ENCODE measurements at places on chromosomes 4 and X.

- no peak for DNase-seq
These were observed 2.2 kb downstream of the BTK start for GRCh38 chrX:101383679-101384205.

GRCh38 chr4:127188847-127189246 is 443.9 kb upstream of the INTU start:
- DNase-seq = no peak

- DNase-seq = no peak
These were observed 213.8 kb upstream of the PACRGL start for GRCh38 chr4:20486433-20486832.

DNA sequence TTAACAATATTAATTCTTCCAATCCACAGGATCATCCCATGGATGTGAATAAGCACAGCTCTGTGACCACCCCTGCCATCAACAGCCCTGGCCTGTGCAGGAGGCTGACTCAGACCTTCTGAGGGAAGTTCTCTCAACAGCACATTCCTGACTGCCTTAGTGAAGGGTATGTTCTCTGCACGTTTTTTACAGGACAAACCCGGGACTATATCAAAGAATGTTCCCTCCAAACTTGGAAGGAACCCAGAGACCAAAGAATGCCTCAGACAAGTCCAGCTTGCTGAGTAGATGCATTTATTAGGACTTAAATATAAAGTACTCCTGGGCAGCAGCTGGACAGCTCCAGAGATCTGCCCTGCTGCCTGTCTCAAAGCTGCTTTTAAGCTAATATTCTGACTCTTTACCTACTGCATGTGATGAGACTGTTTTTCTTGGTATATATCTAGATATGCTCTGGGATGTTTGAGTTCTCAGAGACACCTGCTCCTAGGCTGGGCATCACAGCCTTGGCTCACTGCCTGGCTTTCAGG is 1127.8 kb upstream of the PRKX start:
- DNase-seq = no peak

DNA sequence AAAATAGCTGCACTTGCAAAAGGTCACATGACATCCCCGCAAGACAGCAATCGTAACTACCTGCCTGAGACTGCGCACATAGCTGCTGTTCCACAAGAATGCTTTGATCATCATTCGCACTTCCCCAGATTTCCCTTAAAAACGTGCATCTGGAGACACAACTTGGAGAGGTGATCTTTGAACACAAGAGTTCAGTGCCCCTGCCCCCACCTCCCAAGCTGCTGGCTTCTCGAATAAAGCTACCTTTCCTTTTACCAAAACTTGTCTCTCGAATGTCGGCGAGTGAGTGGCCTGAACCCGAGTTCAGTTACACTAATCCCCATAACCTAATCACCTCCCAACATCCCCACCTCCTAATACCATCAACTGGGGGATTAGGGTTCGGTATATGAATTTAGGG is 14.4 kb upstream of the MRFAP1 start:
- DNase-seq = no peak

DNA sequence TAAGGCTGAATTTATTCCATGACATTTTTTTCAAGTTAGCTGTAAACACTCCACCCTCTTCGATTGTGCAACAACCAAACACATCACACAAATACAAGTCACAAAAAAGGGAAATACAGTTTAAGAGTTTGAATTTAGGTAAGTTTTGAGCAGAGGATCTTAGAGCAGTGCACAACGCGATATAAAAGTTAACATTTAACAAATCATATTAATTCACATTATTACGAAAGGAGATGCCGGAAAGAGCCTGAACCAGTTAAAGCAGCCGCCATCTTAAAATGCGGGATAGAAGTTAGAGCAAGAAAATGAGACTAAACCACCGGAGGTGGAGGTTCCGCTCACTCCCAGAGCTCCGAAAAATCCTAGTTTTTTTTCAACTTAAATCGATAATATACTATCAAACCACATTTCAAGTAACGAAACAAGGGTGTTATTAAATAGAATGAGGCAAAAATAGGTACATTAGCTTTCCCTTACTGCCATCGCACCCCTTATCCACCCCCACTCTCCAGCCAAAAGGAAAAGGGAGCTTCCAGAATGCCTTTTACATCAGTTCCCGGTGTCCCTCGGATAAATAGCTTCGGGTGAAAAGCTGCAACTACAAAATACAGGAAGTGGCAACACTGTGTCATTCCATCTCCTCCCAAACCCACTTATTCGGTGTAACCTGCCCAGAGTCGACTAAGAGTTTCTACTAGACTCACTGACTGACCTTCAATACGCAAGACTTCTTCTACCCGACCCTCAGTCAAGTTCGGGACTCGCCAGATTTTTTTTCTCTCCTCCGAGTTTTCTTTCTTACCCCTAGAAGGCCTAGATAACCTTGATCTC is 1.9 kb downstream of the UBE2D3 start:
- peak; percentile 39 for DNase-seq

GRCh38 chr4:111020961-111021360 is 398.1 kb upstream of the PITX2 start:
- no peak for DNase-seq

DNA sequence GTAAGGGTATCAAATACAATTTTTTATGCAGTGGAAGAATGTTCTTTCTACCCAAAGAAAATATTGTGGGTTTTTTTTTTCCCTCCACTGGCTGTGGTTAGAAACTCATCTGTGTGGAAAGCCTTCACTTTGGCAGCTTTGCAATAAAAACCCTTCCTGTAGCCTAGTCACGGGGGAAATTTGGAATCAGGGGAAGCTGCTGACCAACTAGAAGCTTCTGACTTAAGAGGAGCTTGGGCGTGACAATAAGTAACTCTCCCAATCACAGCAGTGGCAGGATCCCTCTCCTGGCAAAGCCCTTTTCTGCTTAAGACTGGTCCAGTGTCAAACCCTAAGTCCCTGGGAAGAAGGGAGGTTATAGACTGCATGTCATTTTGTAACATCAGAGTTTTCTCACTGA is 87.9 kb downstream of the LRRC66 start:
- no peak for DNase-seq

DNA sequence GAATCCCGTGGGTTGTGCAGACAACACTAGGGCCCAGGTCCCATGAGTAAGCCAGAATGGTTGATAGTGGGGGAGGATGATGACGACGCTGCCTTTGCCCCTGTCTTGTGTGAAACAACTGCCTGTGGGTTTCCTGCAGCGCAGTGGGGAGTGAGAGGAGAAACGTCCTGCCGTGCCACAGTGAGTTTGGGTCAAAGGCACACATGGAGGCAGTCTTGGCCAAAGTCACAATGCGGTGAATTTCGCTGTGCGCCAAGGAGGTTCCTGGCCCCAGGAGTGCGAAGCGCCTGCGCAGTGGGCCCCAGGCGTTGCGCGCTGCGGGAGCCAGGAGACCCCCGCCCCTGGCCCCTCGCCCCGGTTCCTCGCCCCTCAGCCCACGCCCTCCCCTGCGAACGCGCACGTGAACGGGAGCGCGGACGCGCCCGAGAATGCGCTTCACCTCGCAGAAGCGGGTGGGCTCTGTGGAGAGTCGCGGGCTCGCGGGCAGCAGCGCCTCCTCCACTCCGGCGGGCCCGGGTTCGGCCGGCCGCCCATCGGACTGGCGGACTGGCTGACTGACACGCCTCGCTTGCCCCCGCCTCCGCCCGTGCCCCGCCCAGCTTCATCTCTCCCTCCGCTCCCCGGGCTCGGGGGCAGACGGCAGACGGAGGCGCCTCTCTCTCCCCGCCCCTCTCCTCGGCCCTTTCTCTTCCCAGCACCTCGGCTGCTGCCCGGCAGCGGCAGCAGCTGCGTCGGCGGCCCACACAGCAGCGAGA is at the start of gene NUDT10:
TSS of gene NUDT10 (plus strand) at position 635 of the 755 bp plus-strand sequence. CDS start 144 bp downstream, outside the sequence.
- DNase-seq = no peak

- no peak for DNase-seq
These were observed 437.6 kb downstream of the GPM6A start for GRCh38 chr4:175374459-175374858.

- DNase-seq = no peak
These were observed at the start of gene FGF16 for GRCh38 chrX:77446908-77447652. FGF16 (plus strand) TSS chrX:77447389; CDS start chrX:77447675, 286 bp downstream.

GRCh38 chr4:34732176-34732950 is 1512.0 kb downstream of the ARAP2 start:
- DNase-seq = no peak

DNA sequence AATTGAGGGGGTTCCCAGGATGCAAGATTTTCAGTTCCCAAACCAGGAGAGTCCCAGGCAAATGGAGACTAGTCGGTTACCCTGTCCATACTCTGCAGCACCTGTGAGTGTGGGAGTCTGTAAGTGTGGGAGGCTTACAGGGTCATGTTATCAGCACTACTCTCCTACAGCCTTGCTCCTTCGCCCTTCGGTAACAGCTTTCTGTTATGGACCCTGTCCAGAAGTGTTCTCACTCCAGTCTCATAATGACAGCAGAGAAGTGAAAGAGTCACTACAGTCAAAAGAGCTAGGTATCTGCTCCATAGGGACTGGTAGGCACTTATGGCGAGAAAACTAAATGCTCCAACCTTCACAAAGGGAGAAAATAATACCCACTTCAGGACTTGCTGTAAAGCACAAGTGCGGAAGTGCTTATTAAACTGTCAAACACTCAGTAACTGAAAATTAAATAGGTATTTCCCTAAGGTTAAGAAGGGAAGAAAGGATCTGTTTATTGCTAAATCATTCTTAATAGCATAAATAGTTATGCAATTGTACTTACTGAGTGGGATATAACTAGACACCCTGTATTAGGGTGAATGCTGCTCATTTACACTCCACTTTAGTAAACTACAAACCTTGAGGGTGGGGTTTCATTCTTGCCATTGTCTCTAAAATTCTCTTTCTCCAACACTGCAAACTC is 2.7 kb upstream of the ADH7 start:
- no peak for DNase-seq

- no peak for DNase-seq
These were observed 3.1 kb downstream of the CPE start for GRCh38 chr4:165381821-165382373.

DNA sequence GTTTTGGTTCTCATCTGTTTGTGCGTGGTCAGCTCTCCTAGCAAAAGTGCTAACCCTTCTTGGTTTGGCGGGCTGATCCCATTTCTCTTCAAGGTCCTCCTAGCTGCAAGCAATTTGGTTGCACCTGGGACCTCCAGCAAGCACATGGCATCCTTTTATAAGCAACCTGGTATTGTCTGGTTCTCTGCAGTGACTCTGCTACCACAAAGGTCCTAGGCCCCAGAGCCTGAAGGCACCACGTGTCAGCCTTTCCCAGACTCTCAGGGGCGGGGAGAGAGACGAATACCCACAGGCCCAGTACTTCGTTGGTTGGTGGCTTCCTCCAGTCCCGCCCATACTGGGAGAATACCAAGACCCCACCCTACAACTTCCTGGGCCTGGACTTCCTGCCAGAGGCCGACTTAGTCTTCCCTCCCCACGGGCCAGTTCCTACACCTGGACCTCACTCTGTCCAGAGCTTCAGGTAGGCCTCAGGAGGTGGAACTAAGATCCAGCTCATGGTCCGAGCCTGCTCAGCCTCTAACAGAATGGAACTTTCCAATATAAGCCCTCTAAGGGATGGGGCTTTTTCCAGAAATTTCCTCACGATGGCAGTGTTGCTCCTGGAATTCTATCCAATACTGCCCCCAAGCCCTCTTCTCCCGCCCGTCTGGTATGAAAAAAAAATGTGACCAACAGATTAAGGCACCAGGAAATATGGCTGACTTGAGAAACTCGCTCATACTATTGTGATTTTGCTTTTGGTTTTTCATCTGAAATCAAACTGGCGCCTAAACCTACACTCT is 192.5 kb upstream of the STK26 start:
- no peak for DNase-seq

DNA sequence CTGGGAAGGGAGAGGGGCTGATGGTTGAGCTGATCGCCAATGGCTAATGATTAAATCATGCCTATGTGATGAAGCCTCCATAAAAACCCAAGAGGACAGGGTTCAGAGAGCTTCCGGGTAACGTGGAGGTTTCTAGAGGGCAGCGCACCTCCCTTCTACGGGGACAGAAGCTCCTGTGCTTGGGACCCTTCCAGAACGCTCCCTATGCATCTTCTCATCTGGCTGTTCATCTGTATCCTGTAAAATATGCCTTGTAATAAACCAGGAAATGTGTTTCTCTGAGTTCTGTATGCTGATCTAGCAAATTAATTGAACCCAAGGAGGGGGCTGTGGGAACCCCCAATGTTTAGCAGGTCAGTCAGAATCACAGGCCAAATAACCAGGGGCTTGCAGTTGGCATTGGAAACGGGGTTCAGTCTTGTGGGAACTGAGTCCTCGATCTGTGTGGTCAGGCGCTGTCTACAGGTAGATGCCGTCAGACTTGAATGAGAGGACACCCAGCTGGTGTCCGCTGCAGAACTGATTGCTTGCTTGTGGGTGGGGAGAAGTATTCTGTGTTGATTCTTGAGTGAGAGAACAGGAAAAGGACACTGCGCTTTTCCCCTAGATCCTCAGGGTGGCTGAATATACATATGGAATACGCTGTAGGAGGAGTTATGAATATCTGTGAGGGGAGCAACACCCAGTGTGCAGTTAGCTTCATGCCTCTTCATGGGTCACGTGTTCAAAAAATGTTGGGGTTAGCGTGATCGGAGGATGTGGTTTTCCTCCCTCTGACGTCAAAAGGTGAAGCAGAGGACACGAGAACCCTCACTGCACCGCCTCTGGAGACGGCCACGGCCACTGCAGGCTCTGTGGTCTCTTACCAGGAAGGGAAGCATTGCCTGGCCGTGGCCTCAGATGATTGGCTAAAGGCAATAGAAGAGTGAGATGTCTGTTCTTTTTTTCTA is 29.2 kb downstream of the HTT-AS start:
- DNase-seq = peak; percentile 77

GRCh38 chrX:153611298-153612095 is 12.6 kb upstream of the CCNQ start:
- DNase-seq = no peak

All from Jurkat, Clone E6-1 (cell line).